ENCODE measurements at places on chromosomes 3 and 15.

GRCh38 chr3:31817411-31817966, 163.6 kb downstream of the OSBPL10 start:
- no peak for DNase-seq

DNA sequence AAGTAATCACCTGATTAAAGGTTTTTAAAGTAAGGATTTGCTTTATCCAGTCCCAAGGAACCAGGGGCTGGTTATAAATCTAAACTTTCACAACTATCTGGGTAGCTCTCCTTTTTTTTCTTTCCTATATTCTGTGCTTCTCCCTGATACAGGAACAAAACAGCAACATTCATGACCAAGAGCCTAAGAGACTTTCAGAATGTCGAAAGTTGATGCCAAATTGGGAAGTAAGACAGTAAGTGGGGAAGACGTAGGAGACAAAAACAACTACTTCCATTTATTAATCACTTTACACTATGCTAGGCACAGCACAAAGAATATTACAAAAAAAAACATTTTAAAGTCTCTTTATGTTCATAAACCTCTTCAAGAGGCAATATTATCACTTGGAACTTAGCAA, 211.6 kb downstream of the MAGI1 start:
- no peak for DNase-seq

DNA sequence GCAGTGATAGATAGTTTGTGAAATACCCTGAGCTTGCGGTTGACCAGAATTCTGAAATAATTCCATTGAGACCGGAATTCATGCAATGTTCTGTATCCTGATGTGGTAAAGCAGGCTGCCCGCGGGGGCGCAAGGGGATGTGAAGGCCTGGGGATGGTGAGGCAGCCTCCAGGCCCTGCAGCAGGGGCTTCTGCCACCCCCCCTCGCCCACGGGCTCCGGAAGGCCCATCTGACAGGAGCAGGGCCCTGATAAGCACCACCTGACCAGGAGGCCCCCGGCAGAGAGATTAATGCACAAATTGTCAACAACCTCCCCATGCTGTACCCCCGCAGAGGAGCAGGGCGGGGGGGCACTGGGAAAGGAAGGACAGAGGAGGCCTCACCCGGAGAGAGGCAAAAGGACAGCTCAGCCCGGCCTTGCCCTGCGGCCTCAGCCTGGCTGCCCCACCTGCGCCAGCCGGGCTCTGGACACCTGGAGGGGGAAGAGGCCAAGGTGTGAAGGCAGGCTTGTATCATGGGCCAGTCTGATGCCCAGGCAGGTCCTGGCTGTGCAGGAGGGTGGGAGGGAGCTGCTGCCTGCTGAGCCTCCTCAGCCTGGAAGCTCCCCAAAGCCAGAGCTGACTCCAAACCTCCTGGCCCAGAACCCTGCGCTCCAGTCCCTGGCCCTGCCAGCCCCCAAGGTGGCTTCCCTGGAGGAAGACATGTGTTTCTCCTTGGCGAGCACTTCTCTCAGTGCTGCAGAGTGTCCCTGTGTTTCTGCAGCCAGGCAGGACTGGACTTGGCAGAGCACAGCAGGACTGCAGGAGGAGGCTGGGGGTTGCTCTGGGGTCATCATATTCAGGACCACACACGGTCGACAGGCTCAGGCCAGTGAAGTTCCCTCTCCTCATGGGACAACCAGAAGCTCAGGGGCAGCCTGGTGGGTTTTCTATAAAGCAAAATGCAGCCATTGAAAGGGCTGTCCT, 46.5 kb downstream of the RPN1 start:
- DNase-seq, result no peak

- DNase-seq, result no peak
These were observed 139.6 kb downstream of the LRRK1 start for GRCh38 chr15:101058735-101059134.

DNA sequence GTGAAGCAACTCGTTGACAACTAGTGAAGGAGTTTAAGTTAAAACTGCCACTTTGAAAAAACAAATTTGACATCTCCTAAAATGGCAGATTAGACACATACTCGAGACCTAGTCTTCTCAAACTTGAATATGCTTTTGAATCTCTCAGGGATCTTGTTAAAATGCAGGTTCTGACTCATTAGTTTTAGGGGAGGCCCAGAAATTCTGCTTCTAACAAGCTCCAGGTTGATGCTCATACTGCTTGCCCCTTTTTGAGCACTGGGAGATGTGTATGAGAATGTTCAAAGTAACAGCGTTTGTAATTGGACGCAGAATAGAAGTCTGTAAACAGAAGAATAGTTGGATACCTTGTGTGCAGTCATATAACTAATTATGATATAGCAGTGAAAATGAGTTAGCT, 1.6 kb downstream of the C3orf38 start:
- no peak for DNase-seq

- peak; percentile 12 for DNase-seq
These were observed 69.8 kb upstream of the BFSP2 start for GRCh38 chr3:133330065-133330464.

DNA sequence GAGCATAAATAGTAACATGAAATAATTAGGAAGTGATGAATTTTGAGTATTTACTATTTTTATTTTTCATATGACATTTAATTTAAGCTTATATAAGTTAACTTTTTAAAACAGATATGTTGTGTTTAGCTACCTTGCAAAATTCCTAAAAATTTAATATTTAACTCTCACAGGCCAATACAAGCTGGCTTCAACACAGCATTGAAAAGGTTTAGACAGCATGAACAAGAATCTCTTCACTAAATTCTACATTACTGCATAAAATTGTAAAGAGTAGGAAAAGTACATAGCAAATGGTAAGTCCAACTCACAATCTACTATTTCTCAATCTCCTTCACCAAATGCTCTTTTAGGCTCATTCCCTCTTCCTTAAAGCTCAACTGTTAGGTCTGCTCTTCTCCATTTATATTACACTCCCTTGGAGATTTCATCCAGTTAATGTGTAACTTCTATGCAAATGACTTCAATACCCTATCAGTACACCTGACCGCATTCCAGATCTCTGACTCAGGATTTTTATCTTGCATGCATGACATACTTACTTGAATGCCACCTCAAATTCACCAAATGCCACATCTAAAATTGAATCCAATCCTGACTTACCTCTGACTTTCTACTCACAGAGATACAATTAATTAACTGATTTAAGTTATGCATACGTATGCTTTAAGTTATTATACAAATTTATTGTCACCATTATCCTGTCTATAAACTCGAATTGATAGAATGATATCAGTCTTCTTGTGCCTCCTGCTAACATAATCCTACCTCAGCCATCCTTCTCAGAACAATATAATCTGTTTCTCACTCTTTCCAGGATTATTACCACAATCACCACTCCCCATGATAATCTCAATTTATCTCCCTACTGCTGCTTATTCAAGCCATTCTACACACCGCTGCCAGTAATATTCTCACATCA, 127.0 kb downstream of the STAG1 start:
- no peak for DNase-seq

- DNase-seq, result no peak
These were observed 1159.5 kb downstream of the IGSF11 start for GRCh38 chr3:117874904-117875874.

GRCh38 chr15:93018574-93018973, 70.4 kb downstream of the RGMA start:
- no peak for DNase-seq

- DNase-seq, result no peak
These were observed 53.6 kb downstream of the CLSTN2 start for GRCh38 chr3:139988472-139989156.

GRCh38 chr3:147119989-147120388, 286.4 kb downstream of the ZIC4 start:
- DNase-seq, result no peak

GRCh38 chr15:58182460-58183163, 44.4 kb downstream of the AQP9 start:
- peak; percentile 69 for DNase-seq

GRCh38 chr3:108031895-108032294, 58.9 kb downstream of the CD47 start:
- no peak for DNase-seq

DNA sequence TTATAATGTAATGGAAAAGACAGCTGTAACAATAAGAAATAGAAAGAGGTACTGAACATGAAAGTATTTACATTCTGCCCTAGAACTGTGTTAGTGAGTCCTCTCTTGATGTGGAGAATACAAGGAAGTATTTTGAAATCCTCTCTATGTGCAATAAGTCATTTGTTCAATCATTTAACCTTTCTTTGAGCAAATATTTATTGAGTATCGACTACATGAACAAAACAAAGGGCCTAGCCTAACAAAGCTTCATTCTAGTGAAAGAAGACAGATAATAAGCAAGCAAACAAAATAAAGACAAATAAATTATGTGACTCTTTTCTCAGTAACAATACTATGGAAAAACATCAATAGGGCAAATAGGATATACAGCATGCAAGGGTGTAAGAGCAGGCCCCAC, 354.9 kb upstream of the ATP11B start:
- DNase-seq, result no peak

DNA sequence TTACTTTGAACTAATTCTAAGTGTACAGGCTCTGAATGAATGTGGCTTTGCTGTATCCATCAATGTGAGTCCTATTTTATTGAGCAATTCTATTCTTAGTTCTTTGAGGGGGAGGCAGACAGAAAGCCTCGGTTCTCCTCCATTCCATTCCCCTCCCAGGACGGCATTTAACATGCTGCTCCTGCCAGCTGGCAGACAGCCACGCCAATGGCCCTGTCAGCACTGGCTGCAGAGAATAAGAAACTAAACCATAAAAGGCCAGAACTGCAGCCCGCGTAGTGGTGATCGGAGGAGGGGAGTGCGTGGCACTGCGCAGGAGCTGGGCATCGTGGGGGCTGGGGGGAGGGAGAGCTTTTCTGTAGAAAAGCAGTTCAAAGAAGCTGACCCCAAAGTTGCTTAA, 76.0 kb upstream of the HACD2 start:
- DNase-seq, result no peak

GRCh38 chr3:141807277-141808033, 44.2 kb downstream of the GRK7 start:
- DNase-seq, result no peak

DNA sequence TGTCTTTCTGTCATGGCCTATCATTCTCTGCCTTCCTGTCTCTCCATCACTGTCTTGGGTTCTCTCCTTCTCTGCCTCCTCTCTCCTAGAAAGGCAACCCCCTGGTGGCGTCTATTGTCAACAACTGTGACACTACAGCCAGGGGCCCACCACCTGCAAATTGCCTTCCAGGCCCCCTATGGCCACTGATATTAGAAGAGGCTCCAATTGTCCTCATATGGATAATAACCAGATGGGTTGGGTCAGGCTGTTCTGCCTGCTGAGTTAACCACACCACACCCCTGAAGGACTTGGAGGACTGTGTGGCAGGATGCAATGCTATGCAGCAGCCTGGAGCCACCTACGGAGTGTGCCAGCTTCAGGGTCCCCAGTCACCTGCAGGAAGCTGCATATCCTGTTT, 665.0 kb downstream of the NTRK3 start:
- DNase-seq, result no peak

GRCh38 chr15:64859226-64859625, 17.5 kb downstream of the PLEKHO2 start:
- DNase-seq, result no peak

GRCh38 chr3:190616637-190617036, 102.8 kb downstream of the IL1RAP start:
- no peak for DNase-seq

GRCh38 chr3:63940389-63940757, 28.2 kb upstream of the SCAANT1 start:
- DNase-seq, result no peak

DNA sequence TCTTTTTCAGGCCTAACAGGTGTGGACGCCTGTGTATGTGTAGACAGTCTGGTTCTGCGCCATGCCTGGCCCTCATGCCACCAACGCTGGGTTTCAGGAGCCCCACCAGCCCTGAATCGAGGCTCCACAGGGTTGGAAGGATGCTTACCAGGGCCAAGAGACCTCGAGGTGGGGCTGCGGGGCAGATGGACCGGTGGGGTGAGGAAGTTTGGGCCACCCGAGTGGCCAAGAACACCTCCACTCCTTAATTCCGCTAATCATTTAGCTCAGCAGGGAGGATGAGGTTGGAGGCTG, 6.0 kb upstream of the ONECUT1 start:
- DNase-seq, result no peak

GRCh38 chr3:183099838-183100204, 525 bp upstream of the MCCC1 start:
- DNase-seq, result no peak

DNA sequence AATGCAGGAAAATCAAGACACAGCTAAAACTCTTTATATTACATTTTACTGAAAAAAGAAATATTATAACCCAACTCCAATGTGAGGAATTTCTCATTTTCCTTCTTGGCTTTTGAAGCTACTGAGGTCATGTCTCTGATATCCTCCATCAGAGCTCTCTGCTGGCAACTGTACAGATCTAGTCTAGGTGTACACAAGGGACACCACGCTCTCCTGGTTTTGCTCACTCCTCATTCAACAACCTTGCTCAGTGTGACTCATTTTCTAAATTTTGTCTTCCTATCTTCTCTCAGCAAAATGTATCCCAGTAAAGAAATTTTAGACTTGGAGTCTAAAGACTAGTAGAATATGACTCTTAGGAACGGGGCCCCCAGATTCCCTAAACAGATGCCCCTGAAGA, 144.3 kb downstream of the KCNMB2 start:
- DNase-seq, result no peak

GRCh38 chr3:160400030-160400701, 716 bp downstream of the SMC4 start:
- peak; percentile 53 for DNase-seq

GRCh38 chr15:95078003-95078402, 846.6 kb downstream of the MCTP2 start:
- DNase-seq, result no peak

DNA sequence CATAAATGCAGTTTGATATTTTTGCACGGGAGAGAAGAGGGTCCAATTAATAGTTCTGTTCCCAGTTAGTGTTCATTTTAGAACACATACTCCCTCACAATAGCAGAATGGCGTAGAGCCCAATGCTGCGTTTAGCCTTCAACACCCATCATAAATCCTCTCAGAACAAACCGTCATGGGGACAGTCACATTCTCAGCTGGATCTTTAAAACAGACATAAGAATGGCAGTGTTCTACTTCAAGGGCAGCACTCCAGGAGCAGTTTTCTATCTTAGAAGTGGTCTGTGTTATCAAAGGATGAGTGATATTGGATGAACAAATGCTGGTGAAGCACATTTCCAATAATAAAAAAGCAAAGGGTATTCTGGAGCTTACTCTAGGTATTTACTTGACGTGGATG, 230.5 kb downstream of the PDZRN3 start:
- DNase-seq, result no peak

GRCh38 chr15:50095938-50096821, 22.9 kb downstream of the ATP8B4 start:
- DNase-seq, result no peak

Data from nephron progenitor cell (in vitro differentiated cells).